H54 (cell line): ENCODE measurements at places on chromosomes 6 and 20.
A peak's percentile ranks its signal among the peaks of the same experiment; 100 is the strongest.

GRCh38 chr6:121434037-121434770, 1.2 kb upstream of the GJA1 start:
- DNase-seq: no peak

DNA sequence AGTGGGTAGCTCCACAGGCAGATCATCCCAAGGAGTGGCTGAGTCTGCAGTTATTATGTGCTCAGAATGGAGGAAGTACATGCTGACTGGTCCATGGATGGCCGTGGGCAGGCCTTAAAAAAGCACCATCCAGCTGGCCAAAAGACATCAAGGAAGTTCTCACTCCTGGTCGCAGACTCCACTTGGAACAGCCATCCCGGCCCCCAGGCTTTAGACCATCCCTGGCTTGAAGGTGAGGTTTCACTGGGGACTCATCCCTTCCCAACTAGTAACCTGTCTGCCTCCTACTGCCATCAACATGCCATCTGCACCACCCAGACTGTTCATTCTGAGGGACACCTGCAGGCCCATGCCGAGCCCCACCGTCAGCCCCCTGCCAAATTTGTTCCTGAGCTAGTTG, 36.1 kb upstream of the OPRM1 start:
- no peak for DNase-seq

- DNase-seq: peak; percentile 58
Measured at GRCh38 chr6:37566111-37566949, 66.6 kb upstream of the CCDC167 start.

DNA sequence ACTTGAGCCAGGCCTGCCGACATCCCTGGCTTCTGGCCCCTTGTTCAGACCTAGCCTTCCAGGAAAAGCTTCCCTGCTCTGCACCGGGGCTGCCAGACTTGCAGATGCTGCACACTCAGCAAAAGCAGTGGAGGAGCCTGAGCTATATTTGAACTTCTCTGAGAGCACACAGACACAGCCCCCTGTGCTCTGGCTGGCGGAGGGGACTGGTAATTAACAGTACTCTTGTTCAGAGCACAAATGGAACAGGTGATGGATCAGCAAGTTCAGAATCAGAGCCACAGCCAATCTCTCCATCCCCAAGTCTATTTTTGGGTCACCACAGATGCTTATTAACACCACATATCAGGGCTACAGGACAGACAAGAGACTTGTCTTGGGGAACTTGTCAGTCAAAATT, 27.6 kb upstream of the RIMS4 start:
- DNase-seq: no peak

GRCh38 chr20:20425823-20426654, 58.1 kb downstream of the INSM1 start:
- no peak for DNase-seq

DNA sequence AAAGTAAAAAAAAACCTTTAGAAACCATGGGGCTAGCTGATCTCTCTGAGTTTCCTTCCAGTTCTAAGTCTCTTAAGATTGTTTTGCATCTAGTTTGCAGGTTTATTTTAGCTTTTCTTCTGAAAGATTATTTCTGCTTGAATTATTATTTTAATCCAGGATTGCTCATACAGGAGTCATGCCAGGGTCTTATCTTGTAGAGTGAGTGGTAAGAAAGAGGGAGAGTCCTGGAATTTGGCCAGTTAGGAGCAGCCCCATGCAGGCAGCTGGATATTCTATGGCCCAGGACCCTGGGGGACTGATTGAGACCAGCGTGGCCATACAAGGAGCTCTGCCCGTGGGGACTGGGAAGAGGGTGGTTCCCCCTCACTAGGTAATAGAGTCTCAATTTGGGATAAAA, 178.9 kb upstream of the HEY2 start:
- DNase-seq: no peak

DNA sequence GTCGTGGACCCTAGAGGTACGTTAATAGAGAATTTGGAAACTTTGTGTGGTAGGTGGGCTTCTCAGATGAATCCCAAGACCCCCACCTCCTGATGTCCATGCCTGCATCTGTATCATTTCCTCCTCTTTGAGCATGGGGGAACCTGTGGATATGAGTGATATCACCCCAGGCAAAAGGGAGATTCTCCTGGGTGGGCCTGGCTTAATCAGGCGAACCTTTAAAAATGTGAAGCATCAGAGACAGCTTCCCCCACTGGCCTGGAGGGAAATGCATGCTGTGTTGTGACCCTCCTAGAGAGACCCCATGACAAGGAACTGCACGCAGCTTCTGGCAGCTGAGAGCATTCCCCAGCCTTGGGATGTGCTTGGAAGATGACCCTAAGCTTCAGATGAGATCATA, 180.9 kb downstream of the MBOAT1 start:
- no peak for DNase-seq

DNA sequence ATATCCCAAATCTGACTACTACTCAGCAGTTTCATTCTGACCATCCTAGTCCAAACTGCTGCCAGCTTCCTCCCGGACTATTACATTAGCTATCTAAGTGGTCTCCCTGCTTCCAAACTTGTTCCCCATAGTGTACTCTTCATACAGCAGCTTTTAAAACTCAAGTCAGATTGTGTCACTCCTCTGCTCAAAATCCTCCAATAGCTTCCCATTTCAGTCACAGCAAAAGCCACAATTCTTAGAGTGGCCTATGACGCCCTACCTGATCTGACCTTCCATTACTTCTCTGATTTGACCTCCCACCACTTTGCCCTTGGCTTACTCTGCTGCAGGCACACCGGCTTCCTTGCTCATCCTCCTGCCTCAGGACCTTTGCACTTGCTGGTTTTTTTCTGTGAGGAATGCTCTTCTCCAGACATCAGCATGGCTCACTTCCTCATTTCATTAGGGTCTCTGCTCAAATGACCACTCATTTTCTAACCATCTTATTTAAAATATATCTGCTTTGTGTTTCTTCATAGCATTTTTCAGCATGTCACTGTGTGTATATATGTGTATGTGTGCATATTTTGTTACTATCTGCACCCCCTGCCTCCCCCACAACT, 111.1 kb upstream of the DTNBP1 start:
- no peak for DNase-seq

- no peak for DNase-seq
Measured at GRCh38 chr20:46333161-46333991, 25.1 kb upstream of the CDH22 start.

DNA sequence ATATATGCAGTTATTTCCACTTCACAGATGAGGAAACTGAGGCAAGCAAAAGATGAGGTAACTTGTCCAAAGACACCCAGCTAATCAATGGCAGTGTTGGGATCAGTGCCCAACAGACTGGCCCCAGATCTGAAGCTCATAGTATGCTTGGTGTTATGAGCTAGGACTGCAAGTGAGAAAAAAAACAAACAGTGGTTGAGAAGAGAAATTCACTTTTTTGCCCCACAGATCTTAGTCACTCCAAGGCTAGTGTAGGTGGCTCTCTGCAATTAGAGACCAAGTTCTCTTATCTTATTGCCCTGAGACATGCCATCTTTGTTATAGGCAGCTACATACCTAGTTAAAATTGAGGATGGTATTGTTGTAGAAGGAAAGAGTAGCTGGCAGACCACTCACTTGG, 16.3 kb downstream of the PLEKHG1 start:
- DNase-seq: no peak

GRCh38 chr6:15493437-15494168, 169.2 kb downstream of the DTNBP1 start:
- no peak for DNase-seq

DNA sequence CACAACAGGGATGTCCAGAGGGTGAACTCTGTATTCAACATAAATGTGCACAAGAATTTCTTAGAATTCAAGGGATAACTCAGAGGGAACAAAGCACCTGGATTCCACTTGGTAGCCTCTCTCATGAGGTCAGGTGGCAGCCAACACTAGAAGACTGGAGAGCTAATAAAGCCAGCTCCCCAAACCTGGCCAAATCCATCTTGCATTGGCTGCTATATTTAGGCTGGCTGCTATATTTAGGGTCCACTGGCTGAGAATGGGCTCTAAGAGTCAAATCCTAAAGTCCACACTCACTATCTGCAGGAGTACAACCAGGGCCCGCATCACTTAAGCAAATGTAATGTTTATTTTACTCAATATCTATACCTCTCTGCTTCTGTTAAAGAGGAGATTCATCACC, 20.0 kb downstream of the TBC1D7 start:
- DNase-seq: no peak

- no peak for DNase-seq
Measured at GRCh38 chr6:111978532-111979149, 75.3 kb upstream of the CCN6 start.

GRCh38 chr6:39980839-39981580, 46.7 kb upstream of the MOCS1 start:
- peak; percentile 26 for DNase-seq

- DNase-seq: no peak
Measured at GRCh38 chr6:80440496-80441115, 334.1 kb downstream of the BCKDHB start.

- no peak for DNase-seq
Measured at GRCh38 chr6:153032255-153032882, 29.9 kb upstream of the MTRF1L start.

DNA sequence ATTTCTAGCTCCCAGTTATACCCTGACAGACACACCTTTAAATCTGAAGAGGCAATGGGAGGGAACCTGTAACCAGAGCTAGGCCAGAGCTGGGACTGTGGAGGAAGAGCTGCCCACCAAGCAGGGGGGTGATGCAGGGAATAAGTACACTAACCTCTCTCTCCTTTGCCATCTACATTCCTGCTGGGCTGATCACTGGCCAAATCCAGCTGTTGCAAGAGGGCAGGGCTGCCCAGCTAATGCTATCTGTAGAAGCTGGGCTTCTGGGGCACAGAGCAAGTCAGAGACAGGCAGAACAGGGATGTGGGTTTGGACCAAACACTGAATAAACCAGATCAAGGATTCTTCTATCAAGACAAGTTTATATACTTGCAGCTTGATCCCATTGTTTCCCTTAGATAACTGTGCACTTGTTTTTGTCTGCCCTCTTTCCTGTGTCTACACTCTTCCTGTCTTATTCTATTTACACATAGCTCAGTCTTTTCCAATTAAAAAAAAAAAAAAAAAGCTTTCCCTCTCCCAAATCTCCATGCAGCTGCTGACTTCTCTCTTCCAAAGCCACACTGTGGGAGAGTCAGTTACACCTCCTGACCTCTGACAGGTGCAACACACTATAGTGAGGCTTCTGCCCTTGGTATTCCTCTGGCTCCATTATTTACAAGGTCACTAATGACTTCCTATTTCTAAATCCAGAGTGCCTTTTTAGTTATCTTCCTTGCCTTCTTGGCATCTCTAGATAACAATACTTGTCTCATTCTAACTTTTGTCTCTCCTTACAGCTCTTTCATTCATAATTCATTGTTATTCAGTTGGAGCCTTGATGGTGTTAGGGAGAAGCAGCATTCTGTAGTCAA, 43.7 kb downstream of the TRIM38 start:
- no peak for DNase-seq

DNA sequence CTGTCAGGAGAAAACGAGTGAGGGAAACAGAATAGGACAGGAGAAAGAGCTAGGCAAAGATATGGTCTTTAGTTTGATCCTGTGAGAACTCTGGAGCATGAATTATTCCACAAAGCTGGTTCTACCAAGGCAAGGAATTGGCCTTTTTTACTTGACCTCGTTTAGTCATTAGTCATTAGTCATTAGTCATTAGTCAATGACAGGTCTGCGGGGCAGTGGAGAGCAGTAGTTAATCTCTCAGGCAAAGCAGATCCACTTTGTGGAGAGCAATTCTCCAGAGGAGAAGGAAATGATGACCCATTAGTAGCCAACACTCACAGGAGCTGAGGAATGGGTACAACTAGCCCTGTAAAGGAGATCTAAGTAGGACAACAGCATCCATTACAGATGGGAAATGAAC, 22.0 kb upstream of the ABCC10 start:
- no peak for DNase-seq

DNA sequence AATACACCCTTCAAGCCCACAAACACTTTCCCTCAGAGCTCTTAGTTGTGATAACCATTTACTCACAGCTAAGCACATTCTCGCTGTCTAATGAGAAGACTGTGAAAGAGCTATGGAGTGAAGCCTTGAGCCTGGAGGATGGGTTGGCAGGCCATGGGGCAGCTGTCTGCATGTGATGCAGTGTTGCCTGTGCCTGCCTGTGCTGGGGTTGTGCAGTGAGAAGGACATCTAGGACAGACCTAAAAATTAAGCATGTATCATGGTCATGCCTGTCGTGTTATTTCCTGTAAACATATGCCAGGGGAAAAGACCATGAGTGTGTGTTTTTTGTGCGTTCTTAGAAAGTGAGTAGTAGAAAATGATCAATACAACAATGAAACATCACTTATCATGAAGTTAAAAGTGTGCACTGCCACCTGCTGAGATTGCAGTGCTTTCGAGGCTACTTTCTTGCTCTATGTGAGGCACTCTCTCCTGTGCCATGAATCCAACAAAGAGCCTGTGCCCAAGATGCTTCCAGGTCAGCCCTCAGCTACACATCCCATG, 8.1 kb upstream of the ZC3H12D start:
- no peak for DNase-seq

GRCh38 chr20:40503119-40503518, 185.9 kb downstream of the MAFB start:
- no peak for DNase-seq

DNA sequence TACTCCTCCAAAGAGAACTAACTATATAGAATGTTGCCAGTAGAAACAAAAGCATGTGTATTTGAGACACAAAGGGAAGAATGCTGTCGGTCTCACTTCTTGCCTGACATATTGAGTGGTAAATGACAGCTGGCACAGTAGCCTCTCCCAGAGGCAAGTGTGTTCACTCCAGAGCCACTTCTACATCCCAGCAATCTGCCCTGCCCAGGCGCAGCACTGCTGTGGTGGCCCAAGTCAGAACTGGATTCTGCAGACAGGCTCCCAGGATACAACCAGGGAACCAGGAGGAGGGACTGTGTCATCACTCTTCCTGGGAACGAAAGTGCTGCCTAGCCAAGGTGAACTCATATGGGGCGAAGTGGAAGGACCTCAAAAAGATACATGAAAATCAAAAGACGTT, 103.2 kb upstream of the ARMC2 start:
- no peak for DNase-seq

DNA sequence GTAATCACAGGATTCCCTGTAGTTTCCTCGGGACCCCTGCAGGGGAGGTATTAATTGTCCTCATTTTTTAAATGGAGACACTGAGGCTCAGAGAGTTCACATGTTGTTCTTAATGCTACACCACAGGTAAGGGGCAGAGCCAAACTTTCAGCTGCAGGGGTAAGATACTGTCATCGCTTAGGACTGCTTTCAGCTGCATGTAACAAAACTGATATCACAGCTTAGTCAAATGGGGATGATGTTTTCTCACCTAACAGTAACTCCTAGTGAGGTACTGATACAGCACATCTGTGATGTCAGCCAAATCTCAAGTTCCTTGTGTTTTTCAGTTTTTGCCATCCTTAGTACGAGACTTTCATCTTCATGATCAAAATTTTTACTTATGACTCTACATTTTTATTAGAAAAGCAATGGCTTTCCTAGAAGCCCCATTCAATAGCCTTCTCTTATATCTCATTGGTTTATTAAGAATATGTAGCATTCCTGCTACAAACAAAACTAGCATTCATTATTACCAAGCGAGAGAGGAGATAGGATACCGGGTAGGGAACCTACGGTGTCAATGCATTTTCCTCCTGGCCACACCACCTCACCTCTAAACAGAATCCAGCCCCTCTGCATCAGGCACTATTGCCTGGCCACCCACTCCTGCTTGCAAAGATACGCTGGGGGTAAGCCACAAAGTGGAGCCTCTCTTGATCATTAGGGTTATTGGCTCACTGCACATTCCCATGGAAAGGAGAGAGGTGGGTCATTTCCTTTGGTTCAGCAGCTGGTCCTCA, 557.5 kb downstream of the CD83 start:
- DNase-seq: no peak

- DNase-seq: no peak
Measured at GRCh38 chr20:49435639-49436038, 46.8 kb downstream of the KCNB1 start.
